Cardiac muscle cell (in vitro differentiated cells and primary cell): ENCODE measurements at places on chromosomes 12 and 14.
A peak's percentile ranks its signal among the peaks of the same experiment; 100 is the strongest.

- no peak for DNase-seq
Observed at GRCh38 chr14:88998027-88998426, 173.6 kb downstream of the TTC8 start.

DNA sequence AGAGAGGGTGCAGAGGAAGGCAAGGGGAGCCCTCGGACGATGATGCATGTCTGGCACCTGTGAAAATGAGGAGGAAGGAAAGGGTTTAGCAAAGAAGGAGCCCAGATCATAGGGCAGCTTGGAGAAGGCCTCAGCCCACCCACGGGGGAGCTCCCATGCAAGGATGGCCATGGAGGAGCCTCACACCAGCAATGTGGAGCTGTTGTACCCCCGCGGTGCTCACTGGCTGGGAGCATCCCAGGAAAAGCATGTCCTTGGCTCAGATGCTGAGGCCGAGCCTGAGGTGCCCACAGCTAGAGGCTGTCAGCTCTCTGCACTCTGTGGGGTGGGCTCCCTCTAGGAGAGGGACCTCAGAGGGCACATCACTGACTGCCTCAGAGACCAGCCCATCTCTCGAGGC lies 622.6 kb downstream of the AACS start:
- DNase-seq: no peak

- peak; percentile 60 for DNase-seq
Observed at GRCh38 chr14:65260786-65261185, 151.7 kb upstream of the FUT8 start.

GRCh38 chr14:105034315-105035039 lies 13.6 kb upstream of the CDCA4 start:
- no peak for DNase-seq

DNA sequence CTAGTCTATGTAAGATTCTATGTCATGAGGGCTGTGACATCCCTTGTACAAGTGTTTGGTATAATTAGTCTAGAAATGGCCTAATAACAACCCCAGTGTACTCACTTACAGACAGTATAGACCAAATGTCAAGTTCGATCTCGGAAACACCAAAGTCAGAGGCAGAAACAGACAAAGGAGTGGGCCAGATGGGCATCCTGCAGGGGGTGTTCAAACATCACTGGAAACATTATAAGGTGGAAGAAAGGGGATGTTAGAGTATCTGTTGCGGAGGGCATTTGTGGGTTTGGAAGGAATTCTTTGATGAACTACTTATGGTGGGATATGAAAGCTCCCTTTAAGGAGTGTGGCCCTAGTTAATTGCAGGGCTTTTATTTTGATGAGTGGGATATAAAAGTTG lies 134.6 kb downstream of the ESR2 start:
- DNase-seq: peak; percentile 9

- no peak for DNase-seq
Observed at GRCh38 chr12:97316321-97316720, 146.3 kb upstream of the RMST start.

DNA sequence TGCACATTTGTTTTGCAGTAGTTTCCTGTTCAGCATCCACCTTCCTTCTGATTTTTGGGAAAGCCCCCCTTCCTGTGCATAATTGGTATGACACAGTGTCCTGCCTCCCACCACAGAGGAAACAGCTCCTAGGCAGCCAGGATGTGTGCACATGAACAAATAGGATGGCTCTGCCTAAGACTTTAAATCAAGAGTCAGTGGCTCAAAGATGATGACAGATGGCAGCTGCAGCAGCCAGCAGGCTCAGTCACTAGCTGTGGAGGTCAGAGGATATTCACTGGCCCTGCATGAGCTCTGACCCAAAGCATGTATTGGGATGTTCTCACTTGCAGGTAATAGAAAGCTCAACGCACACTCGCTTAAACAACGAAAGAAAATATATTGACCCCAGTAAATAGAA lies 90.3 kb downstream of the KCNK10 start:
- no peak for DNase-seq

GRCh38 chr12:48489012-48489411 lies 6.7 kb downstream of the C12orf54 start:
- no peak for DNase-seq

DNA sequence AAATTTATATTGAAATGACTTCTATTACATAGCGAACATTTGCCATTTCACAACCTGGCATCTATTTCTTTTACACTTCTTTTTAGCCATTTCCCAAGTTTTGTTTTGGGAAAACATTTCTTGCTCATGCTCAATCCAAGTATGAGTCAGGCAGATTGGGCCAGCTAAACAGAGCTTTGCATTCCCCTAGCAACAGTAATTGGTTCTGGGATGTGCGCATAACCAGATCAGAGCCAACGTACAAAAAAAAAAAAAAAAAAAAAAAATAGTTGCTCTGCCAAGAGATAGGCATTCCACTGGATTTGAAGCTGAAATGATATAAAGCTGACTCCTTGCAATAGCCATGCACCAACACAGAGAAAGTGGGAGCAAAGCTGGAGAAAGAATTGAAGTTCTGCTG lies 37.5 kb downstream of the PLCZ1 start:
- DNase-seq: peak; percentile 97

DNA sequence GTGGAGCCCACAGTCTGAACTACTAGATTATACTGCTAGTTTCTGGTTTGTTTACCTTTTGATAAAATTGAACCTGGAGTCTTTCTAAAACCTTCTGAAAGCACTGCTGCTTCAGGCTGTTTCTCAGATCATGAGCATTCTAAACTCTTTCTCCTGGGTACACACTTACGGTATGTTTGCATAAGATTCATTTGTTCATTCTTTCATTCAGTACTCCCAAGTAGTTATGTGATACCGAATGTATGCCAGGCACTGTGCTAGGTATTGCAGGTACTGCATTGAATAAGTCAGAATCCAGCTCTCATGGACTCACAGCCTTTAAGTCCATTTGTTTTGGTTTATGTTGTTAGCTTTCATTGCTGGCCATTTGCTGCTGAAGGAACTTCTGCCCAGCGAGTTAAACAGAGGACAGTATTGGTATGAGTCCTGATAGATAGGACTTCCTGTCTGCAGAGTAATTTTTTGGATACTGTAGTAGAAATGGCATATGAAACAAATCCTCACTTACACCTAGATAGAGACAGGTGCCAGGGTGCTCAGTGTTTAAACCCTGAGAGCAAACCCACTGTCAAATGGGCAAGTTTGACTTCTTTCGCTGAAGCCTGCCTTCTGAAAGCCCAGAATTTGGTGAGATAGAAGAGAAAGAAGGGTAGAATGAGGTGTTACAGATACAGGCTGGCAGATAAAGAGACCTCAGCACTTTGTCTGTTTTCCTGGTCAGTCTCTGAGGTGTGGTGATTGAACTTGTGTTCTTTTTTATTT lies 2.1 kb downstream of the SUSD6 start:
- DNase-seq: no peak

DNA sequence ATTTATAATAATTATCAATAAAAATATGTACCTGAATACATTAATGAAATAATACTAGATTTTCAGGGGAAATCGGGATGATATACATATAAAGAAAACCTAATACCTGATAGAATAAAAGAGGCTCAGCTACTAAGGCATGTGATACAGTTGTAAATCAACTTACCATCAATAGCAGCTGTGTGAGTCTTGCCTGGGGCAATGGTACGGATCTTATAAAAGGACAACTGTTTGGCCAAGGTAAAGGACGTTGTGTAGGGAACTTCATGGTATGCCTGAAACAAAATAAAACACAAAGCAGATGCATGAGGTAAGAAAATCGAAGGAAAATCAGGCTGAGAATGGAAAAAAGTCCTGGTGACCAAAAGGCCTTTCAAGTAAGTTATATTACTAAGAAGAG lies 25.4 kb downstream of the NEK9 start:
- no peak for DNase-seq

DNA sequence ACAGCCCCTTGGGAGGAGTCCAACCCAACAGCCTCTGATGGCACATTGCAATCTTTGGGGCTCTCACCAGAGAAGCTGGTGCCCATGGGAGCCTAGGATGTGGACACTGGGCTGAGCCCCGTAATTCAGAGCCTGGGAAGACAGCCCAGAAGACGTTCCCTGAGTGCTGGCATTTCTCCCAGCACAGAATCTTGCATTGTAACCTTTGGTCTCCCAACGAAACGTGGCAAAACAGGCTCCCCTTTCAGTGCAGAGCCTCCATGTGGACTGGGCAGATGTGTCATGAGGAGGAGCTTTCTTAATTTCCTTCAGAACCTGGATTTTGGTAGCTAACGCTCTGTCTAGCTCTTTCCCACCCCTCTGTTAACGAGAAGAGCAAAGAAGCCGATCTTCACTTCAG lies 26.3 kb downstream of the BATF start:
- peak; percentile 83 for DNase-seq

GRCh38 chr14:76537906-76538647 lies 162.1 kb downstream of the ESRRB start:
- no peak for DNase-seq

GRCh38 chr14:66833816-66834215 lies 325.9 kb downstream of the GPHN start:
- no peak for DNase-seq

GRCh38 chr12:42141981-42142606 lies 2.6 kb downstream of the GXYLT1 start:
- no peak for DNase-seq

- peak; percentile 50 for DNase-seq
Observed at GRCh38 chr14:29925101-29925722, 2.4 kb downstream of the PRKD1 start.

DNA sequence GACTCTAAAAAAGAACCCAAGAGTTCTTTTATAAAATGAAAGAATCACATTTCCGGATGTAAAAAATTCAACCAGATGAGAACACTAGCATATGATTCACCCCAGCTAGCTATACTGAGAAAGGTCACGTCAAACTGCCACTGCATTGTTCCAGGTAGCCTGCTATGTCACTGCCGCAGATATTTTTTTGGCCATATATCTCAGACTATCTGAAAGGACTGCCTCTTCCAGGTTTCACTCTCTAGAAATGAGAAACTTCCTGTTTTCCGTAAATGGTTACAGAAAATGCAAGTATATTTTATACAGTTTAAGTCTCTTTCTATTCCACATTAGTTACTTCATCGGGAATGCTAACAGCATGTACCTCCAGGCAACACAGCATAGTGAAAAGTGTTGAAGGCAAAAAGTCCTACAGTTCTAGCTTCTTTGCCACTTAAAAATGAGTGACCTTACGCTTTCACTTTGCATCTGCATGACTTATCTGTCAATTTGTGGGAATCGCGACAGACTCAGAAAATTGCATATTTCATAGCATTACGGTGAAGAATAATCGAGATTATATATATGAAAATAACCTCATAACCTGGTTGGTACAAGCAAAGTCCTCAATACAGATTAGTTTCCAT lies 105.2 kb downstream of the MED13L start:
- DNase-seq: no peak

GRCh38 chr14:24100982-24101494 lies 6.9 kb downstream of the PCK2 start:
- DNase-seq: no peak

GRCh38 chr14:84670796-84671195 lies 859.1 kb upstream of the FLRT2 start:
- DNase-seq: peak; percentile 4

GRCh38 chr14:84323450-84323849 lies 1206.5 kb upstream of the FLRT2 start:
- no peak for DNase-seq

DNA sequence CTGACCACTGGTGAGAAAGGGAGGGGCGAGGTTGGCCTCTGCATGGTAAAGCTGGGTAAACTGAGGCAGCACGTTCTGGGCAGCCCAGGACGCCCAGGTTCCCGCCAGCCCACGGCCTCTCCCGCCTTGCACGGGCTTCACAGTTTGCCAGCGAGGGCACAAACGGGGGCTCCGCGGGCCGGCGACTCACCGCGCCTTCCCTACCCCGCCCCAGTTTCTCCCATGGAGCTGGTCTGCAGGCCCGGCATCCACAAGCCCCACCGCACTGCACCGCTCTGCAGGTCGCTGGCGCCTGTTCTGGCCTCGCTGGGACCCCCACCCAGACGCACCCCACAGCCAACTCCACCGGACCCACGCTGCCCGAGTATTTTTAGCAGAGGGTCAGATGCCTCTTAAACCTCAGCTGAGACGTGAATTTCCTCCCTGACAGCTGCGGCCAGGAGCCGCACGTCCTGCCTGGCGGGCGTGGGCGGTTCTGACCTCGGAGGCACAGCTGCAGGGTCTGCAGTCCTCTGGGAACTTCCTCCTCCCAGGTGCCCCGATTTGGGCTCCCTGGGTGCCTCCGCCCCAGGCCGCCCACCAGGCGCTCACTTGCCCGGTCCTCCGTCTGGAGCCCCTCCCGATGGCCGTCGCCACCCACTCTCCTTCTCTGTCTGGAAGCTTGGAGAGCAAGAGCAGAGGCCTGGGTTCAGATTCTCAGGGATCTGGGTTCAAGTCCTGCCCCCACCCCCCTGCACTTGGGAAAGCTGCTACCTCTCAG lies 29.5 kb upstream of the INF2 start:
- no peak for DNase-seq

GRCh38 chr12:84911271-84912197 lies 1.1 kb downstream of the SLC6A15 start:
- peak; percentile 81 for DNase-seq

DNA sequence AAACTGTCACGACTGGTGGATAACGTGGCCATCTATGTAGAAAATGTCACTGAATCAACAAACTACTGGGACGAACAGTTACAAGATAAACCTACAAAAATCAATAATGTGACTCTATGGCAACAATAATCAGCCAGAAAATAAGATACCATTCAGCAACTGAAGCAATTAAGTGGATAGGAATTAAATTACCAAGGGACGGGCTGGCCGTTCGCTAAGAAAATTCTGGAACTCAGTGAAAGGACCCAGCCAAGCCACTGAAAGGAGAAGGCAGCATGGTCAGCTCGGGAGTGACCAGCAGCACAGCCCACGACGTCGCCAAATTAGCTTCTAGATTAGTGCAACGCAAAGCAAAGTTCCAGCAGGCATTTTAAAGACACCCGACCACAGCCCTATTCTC lies 33.6 kb upstream of the TMEM179 start:
- peak; percentile 35 for DNase-seq

DNA sequence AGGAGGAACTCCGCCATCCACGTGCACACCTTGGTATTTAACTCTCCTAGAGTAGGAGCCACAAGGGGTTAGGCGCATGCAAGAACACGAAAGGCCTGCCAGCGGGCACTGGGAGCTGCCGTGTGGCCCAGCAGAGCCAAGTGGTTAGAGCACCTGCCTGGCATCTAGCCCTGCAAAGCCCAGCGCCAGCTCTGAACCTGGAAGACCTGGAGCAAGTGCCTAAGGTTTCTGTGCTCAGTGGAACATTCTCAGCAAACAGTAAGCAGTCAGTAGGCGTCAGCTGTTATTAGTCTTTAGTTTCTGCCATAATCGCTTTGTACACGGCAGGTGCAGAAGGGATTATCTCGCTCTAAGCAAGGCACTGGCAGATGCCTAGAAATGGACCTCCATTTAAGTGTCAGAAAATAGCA lies 55.4 kb downstream of the SETD3 start:
- DNase-seq: no peak

GRCh38 chr14:54579621-54580020 lies 12.7 kb downstream of the SAMD4A start:
- peak; percentile 68 for DNase-seq

DNA sequence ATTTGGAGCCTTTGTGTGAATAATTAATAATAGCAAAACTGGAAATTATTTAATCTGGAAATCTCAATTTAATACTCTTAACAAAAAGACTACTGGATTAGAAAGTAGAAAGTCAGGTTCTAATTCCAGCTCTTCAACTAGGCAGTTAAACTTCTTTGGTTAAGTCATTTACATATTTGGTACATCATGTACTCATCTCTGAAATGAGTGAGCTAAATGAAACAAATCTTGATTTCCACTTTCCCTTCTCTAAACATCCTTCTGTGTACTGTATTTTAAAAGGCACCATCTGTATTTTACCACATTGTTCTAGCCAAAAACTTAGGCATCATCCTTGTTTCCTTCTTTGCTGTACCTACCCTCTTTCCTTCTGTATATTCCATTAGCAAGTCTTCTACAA lies 26.9 kb downstream of the CRADD start:
- DNase-seq: no peak
